Naive thymus-derived CD8-positive, alpha-beta T cell (primary cell): ENCODE measurements at places on chromosomes 6 and 20.

DNA sequence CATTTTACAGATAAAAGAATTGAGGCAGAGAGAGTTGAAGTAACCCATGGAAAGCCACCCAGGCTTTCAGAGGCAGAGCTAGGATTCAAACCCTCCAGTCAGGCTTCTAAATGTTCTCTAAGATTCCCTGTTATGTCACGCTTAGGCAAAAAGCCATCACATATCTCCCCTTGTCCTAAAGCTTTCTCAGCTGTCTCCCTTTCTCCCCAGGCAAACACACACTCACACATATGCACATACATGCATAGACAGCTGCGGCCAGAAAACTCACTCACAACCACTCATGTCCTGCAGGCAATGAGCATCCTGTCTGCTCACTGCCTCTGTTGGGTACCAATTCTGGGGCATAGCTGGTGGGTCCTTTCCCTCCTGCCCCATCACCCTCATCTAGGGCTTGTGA lies 595.9 kb upstream of the CHD6 start:
- H3K4me1 ChIP-seq, result no peaks in the 10 kb centered on the region
- no peak overlapping the region for H3K27ac ChIP-seq
- H3K36me3 ChIP-seq, result no peaks in the 10 kb centered on the region
- DNase-seq, result no peak
- H3K4me3 ChIP-seq, result no peak overlapping the region
- no peaks in the 10 kb centered on the region for H3K27me3 ChIP-seq

- H3K4me1 ChIP-seq, result no peaks in the 10 kb centered on the region
- no peak for DNase-seq
- peaks cover 19% of the 10 kb centered on the region for H3K27me3 ChIP-seq
- no peak overlapping the region for H3K4me3 ChIP-seq
These were observed 96.6 kb downstream of the HAO1 start for GRCh38 chr20:7843613-7844012.

GRCh38 chr20:32522776-32523612 lies 62.1 kb downstream of the NOL4L start:
- H3K4me3 ChIP-seq, result peak overlapping the region; percentile 54
- DNase-seq, result no peak
- no peaks in the 10 kb centered on the region for H3K27me3 ChIP-seq
- no peaks in the 10 kb centered on the region for H3K36me3 ChIP-seq
- H3K4me1 ChIP-seq, result peaks cover 79% of the 10 kb centered on the region

DNA sequence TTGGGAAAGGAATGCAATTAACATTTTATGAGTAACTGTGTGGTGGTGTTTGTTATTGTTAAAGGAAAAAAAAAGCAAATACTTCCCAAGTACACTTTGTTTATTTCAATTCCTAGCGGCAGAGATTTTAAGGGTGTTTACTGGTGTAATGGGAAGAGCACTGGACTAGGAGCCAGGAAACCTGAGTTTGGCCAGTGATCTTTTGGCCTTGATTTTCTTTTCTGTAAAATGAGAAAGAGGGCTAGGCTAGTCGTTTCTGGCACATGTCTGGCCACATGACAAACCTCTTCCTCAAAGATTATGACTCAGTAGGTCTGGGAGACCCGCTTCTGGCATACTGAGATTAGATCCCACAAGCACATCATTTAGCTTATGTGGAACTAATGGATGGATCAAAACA lies 428.1 kb upstream of the NOX3 start:
- no peak overlapping the region for H3K4me3 ChIP-seq
- peaks cover 29% of the 10 kb centered on the region for H3K4me1 ChIP-seq
- H3K36me3 ChIP-seq, result no peaks in the 10 kb centered on the region
- peak overlapping the region; percentile 23 for H3K27ac ChIP-seq
- no peaks in the 10 kb centered on the region for H3K27me3 ChIP-seq
- no peak for DNase-seq

- no peak overlapping the region for H3K4me3 ChIP-seq
- DNase-seq, result no peak
- H3K27ac ChIP-seq, result no peak overlapping the region
These were observed 105.4 kb upstream of the RIN2 start for GRCh38 chr20:19652591-19653026.
